NCI-H1436 treated with DMSO at 0.1 percent for 48 hours (cell line): ENCODE measurements at places on chromosomes 12 and 14.

- no peak for DNase-seq
Measured at GRCh38 chr14:47675466-47676314, at the start of gene MDGA2. Gene MDGA2, minus strand, starts transcription at chr14:47675605.

- no peak for DNase-seq
Measured at GRCh38 chr12:130569521-130569920, 146.6 kb downstream of the RIMBP2 start.

DNA sequence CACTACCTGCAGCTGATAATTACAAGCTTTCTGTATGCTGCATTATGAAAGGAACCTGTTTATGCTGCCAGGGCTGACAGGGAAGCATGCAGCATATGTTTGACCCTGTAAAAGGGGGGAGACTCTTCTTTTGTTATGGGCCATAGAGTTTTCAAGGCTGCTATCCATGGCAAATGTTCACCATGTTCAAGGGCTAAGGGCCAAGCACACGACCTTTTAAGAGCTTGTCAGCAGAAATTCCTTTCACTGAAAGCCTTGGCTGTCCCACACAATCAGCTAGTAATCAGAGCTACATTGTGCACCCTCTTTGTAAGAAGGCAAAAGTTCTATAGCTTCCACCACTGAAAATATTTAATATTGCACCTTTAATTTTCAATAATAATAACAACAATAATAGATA, 74.2 kb upstream of the MBIP start:
- DNase-seq, result no peak

GRCh38 chr14:101063121-101063520, 159.6 kb upstream of the RTL1 start:
- DNase-seq, result no peak

DNA sequence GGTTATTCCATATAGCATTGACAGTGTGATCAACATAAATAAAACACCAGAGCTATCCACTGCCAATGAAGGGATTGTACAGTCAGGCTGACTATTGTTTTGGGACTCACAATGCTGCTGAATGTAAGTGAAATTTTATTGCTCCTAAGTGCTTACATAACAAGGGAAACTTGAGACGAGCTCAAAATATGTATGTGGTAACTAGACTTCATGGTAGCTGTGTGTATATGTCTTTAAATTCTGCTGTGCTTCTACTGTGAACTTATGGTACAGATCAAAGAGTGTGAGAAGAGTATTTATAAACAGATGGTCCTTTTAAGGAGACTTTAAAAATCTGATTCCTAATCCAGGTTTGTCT, 6.9 kb downstream of the FLRT2 start:
- DNase-seq, result no peak

DNA sequence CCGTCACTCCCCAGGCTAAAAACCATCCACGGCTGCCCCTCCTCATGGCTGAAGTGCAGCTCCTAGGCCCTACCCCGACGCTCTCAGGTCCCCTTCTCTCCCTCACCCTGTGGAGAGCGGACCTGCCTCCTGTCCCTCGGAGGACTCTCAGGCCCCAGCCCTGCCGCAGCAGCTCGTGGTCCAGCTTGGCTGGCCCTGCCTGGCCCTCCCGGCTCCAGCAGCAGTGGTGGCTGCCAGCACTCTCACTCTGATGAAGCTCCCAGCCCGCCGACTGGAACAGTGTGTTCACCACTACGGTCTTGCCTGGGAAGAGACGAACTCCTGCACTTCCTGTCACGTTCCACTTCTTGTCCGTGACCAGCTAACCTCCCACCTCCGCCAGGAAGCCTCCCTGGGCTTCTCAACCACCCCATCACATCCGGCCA, 11.1 kb downstream of the BAG5 start:
- no peak for DNase-seq

- no peak for DNase-seq
Measured at GRCh38 chr14:64467566-64467965, 2.3 kb downstream of the AKAP5 start.

GRCh38 chr12:102596031-102596430, 115.7 kb upstream of the IGF1 start:
- no peak for DNase-seq

- DNase-seq, result no peak
Measured at GRCh38 chr14:52446355-52446754, 106.0 kb downstream of the TXNDC16 start.

- DNase-seq, result no peak
Measured at GRCh38 chr14:54420478-54421142, 20.6 kb downstream of the CNIH1 start.

DNA sequence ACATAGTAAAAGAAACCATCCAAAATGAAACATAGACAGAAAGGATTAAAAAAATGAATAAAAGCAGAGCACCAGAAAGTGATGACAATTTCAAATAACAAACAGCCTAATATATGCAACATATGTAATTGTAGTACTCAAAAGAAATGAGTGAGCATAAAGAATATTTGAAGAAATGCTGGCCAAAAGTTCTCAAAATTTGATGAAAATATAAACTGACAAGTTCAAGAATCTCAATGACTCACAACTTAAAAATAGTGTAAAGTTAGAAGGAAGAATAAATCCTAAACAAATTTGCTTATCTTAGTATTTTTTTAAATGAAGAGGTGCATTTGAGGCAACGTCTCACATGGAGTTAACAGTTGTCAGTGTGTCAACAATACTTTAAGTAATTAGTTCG, 498.9 kb downstream of the SLC6A15 start:
- no peak for DNase-seq

GRCh38 chr14:100371773-100372172, 48.6 kb downstream of the SLC25A47 start:
- no peak for DNase-seq

- DNase-seq, result no peak
Measured at GRCh38 chr12:79956896-79957295, 22.0 kb upstream of the PPP1R12A start.

DNA sequence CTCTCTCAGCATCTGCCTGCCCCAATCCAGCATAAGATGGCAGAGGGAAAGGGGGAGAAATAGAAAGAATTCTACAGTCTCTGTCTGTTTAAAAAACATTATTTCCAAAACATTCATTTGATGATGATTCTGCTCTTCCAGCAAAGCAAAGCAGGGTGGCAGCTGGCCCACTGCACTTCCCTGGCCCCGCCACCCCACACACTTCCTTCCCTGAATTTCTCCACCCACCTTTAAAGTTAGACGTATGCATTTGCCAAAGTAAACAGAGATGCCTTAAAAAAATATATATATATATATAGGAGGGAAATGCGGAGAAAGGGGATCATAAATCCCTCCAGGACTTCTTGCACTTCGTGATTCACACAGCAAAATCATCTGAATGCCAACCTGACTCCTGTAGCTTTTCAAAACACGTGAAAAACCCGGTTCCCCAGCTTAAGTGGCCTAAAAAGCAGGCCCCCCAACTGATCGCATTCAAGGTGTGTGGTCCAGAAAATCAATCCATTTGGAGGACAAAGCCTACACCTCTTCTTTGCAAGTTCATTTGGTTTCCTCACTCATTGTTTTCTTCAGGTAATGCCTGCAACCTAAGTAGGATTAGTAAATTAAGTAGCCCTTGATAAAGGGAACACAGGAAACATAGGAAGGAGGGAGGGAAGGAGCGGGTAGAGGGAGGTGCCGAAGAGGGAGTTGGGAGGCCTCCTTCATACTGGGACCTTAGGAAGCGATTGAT, 68.8 kb downstream of the LLPH start:
- DNase-seq, result no peak

GRCh38 chr12:63093084-63093483, 57.9 kb downstream of the AVPR1A start:
- no peak for DNase-seq

DNA sequence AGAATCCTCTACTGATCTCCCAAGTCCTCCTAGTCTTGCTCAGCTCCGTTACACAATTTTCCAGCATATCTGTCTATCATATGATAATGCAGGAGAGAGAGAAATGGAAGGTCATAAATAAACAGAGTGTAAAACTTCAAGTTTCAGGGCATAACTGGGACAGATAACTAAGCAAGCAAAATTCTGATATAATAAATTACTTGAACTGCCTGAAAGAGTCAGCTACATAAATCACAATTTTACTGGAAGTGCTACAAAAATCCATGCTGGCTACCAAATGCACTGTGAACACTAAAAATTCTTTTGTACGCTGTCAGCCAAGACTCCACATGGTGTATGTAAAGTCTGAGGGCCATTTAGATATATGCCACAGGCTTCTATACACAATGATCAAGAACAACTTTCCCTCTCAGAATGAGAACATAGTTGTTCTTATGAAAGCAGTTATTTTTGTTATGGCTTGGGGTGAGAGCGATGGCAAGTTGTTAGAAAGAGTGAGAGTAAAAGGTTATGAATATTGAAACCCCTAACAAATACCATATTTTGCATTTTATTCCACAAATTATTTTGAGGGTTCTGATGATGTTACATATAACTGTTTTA, 41.1 kb downstream of the GRIP1 start:
- no peak for DNase-seq

DNA sequence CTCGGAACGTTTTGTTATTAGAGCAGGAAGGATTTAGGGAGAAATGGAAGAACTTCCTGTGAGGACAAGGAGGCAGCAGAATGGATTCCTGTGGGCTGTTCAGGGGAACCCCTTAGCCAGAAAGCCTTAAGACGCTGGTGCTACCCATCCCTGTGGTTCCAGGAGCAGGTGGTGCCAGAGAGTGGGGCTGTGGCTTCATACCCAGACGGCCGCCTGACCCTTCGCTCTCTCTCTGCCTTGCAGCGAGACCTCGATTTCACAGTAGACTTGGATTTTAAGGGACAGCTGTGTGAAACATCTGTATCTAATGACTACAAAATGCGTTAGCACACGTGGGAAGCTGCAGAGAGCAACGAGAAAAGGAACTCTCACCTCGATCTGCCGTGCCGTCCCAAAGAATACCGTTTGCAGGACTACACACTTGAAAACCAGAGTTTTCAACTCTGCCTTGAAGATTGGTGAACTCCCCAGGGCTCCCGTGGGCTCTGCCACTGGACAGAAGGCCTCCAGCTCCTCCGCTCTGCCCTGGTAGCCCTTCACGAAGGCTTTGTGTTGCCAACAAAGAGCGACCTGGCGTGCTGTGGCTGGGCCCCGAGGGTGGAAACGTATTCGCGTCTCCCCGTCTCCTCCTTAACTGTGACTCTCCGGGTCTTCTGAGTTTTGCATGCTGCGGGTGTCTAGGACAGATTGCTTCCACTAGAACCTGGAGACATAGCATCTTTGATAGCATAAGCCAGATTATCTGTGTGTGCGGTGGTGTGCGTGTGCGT, 102.0 kb downstream of the PRMT8 start:
- DNase-seq, result no peak

- DNase-seq, result no peak
Measured at GRCh38 chr14:104356020-104356737, 217.8 kb downstream of the KIF26A start.

DNA sequence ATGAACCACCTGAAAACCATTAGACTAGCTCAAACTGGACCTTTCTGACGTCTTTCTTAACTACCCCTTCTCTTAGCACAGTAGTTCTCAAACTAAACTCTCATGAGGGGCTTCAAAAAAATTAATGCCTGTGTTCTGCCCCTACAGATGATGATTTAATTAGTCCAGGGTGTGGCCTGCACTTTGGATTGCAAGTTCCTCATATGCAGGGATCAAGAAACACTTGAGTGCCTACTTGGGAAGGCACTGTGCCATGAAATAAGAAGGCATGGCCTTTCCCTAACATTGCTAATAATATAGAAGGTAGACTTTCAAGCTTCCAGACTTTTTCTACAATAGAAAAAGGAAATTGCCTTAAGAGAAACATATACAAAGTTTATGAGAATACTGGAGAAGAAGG, 22.8 kb upstream of the KLHDC2 start:
- no peak for DNase-seq

DNA sequence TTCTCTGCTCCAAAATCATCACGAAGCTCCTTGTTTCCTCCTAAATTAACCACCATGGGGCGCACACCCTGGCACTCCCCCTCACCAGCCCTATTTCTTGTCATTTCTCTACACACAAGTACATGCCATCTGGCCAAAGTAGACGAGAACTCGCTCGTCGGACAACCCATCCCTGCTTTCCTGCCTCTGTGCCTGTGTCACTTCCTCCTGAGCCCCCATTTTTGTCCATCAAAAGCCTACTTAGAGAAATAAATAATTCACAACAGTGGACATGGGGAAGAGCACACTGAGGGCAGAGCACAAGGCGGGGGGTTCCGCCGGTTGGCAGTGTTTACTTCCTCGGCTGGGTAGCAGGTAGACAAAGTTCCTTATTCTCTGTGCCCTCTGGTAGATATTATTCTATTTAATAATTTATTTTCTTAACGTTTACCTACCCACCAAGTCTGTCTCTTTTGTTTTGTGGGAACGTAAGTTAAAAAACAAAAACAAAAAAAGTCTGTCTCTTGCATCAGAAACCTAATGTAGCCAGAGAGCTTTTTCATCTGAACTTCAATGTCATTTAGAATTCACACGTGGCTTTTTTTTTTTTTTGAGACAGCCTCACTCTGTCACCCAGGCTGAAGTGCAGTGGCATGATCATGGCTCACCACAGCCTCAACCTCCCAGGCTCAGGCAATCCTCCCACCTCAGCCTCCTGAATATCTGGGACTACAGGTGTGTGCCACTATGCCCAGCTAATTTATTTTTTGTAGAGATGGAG, 6.0 kb downstream of the VPS37B start:
- DNase-seq, result no peak

- no peak for DNase-seq
Measured at GRCh38 chr14:75232597-75232996, 46.0 kb upstream of the FOS start.

GRCh38 chr12:32296567-32296966, 102.8 kb upstream of the FGD4 start:
- no peak for DNase-seq

DNA sequence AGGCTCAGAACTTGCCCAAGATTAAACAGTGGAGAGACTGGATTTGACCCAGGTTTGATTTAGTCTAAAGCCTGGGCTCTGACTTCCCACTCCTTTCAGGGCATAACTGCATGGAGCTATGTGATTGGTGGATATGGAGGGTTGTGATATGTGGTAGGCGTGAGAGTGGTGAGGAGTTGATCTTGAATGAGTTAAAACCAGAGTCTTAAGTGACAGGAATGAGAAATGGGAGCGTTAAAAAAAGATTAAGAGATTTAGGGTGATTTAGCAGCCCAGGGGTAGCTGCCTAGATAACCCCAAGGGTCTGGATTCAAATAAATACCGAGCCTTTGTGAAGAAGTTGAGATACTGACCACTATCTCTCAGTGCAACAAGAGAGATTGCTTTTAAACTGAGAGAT, 8.4 kb downstream of the SYNDIG1L start:
- DNase-seq, result no peak

DNA sequence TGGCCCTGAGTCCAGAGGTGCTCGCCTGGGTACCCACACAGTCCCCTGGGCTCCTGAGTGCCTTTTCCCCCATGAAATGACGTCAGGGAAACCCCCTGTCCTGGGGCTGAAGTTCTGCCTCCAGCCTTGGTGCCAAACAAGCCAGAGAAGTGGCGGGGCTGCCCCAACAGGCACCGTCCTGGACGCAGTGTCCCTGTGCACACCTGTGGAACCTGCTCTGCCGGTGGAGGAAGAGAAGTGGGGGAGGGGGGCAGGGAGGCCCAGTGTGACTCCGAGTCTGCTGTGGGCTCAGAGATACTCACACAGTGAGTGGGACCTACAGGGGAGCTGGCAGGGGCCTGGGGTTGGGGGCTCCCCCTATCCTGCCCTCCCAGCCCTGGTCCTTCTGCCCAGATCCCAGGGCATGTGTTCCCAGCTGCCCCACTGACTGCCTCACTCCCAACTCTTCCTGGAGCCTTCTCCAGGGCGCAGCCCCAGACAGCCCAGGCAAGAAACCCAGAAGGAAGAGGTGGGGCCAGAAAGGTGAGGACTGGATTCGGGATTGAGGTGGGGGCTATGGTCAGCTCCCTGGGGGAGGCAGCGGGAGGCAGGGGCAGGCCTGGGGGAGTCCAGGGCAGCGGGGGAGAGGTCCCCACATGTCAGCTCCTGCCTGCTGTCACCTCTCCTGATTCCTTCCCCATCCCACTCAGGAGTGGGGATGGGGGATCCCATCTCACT, 24.7 kb downstream of the CCDC85C start:
- no peak for DNase-seq
